Peyer's patch (tissue), 4 donors: ENCODE measurements at places on chromosomes 2 and 18. TPM values are rescaled to one million over a fixed set of nuclear protein-coding genes. Genes with fewer than 3 reads are reported as not detected.

- no peaks in the 10 kb centered on the region for H3K4me1 ChIP-seq
- H3K27ac ChIP-seq: no peak overlapping the region
- DNase-seq: no peak
- H3K27me3 ChIP-seq: no peaks in the 10 kb centered on the region
- no peaks in the 10 kb centered on the region for H3K36me3 ChIP-seq
- no peak overlapping the region for H3K4me3 ChIP-seq
These were observed 32.6 kb downstream of the CNGA3 start for GRCh38 chr2:98378901-98379300.

- H3K4me3 ChIP-seq: no peak overlapping the region
- no peaks in the 10 kb centered on the region for H3K4me1 ChIP-seq
- H3K27ac ChIP-seq: peak overlapping the region; percentile 61
- no peaks in the 10 kb centered on the region for H3K36me3 ChIP-seq
These were observed 20.0 kb upstream of the RNF149 start for GRCh38 chr2:101328474-101329007.

GRCh38 chr2:119741001-119741400 lies 18.7 kb upstream of the PTPN4 start:
- H3K4me3 ChIP-seq: no peak overlapping the region
- no peak for DNase-seq
- no peaks in the 10 kb centered on the region for H3K36me3 ChIP-seq
- no peaks in the 10 kb centered on the region for H3K4me1 ChIP-seq
- H3K27ac ChIP-seq: no peak overlapping the region

DNA sequence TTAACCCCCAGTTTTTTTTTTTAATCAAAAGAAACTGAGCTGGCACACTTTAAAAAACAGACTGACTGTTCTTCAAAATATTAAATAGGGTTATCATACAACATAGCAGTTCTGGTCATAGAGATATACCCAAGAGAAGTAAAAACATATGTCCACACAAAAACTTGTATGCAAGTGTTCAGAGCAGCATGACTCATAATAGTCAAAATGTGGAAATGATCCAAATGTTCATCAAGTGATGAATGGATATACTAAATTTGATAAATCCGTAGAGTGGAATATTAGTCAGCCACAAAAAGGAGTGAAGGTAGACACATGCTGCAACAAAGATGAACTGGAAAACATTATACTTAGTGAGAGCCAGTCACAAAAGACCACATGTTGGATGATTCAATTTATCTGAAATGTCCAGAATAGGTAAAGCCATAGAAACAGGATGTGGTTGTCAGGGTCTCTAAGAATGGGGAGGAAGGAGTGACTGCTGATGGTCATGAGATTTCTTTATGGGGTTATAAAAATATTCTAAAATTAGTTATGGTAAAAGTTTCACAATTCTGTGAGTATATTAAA lies 5.1 kb downstream of the SMIM21 start:
- H3K27me3 ChIP-seq: no peaks in the 10 kb centered on the region
- no peak overlapping the region for H3K4me3 ChIP-seq
- DNase-seq: no peak
- H3K4me1 ChIP-seq: no peaks in the 10 kb centered on the region

- H3K27me3 ChIP-seq: no peaks in the 10 kb centered on the region
- no peak overlapping the region for H3K4me3 ChIP-seq
- no peak for DNase-seq
- no peaks in the 10 kb centered on the region for H3K4me1 ChIP-seq
These were observed 40.2 kb upstream of the ZNF521 start for GRCh38 chr18:25392192-25392591.

DNA sequence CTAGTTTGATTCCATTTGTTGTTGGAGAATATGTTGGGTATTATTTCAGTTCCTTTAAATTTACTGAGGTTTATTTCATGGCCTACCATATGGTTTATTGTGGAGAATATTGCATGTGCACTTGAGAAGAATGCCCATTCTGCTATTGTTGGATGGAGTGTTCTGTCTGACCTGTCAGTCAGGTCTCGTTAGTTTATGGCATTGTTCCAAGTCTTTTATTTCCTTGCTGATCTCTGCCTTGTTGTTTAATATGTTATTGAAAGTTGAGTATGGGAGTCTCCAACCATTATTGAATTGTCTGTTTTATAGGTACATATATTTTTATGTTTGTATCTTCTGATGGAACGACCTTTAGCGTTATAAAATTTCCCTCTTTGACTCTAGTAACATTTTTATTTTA lies 86.3 kb downstream of the PTPN4 start:
- no peaks in the 10 kb centered on the region for H3K36me3 ChIP-seq
- H3K27ac ChIP-seq: no peak overlapping the region
- no peaks in the 10 kb centered on the region for H3K4me1 ChIP-seq
- no peaks in the 10 kb centered on the region for H3K27me3 ChIP-seq
- no peak overlapping the region for H3K4me3 ChIP-seq
- no peak for DNase-seq

DNA sequence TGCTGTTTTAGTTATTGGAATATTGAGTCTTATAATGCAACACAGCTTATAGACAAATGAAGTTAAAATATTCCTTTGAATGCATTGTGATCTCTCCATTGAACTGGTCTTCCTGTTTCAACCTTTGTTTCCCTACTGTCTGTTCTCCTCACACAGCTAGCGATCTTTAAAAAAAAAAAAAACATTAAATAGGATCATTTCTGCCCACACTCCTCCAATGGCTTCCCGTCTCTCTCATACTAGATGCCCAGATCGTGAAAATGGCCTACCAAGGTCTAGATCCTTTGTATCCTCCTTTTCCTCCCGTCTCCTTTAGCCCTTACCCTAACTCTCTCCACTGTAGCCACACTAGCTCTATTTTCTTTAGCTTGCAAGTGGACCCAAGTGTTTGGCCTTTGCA lies 2.4 kb downstream of the FAM171B start:
- peaks cover 7% of the 10 kb centered on the region for H3K4me1 ChIP-seq
- H3K4me3 ChIP-seq: no peak overlapping the region
- H3K36me3 ChIP-seq: no peaks in the 10 kb centered on the region
- H3K27me3 ChIP-seq: no peaks in the 10 kb centered on the region
- no peak for DNase-seq

- no peaks in the 10 kb centered on the region for H3K27me3 ChIP-seq
- H3K4me3 ChIP-seq: no peak overlapping the region
- H3K27ac ChIP-seq: no peak overlapping the region
- no peak for DNase-seq
- no peaks in the 10 kb centered on the region for H3K4me1 ChIP-seq
- no peaks in the 10 kb centered on the region for H3K36me3 ChIP-seq
These were observed 106.8 kb downstream of the PARD3B start for GRCh38 chr2:204652063-204652462.

- no peak overlapping the region for H3K4me3 ChIP-seq
- H3K27ac ChIP-seq: no peak overlapping the region
- H3K27me3 ChIP-seq: no peaks in the 10 kb centered on the region
- H3K4me1 ChIP-seq: no peaks in the 10 kb centered on the region
- no peaks in the 10 kb centered on the region for H3K36me3 ChIP-seq
These were observed 43.7 kb downstream of the TANC1 start for GRCh38 chr2:159012142-159012541.

DNA sequence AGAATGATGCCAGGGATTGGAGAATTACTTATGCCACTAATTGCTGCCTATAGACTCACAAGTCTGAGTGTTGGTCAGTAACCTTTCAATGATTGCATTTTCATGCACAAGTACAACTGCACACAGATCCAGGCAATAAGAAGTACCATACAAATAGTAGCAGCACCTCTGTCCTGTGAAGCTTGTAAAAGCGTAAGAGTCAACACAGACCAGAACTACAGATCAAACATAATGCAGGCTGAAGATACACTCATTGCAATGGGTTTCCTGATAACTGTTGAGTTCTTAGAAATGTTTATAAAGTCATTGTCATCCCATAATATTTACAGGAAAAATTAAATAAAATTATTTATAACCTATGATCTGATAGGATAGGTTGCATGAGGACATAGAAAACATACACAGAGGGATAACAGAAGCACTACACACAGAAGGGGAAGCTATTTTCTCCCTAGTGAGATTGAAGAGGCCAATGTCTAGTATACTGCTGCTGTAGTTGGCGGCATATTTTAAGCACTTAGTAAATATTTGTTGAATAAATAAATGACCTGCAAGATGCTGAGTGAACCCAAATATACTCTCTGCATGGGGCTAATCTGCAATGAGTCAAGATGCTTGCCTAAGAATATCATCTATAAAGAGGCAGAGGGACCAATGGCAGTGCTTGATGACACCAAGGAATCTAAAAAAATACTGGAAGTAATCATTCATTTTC lies 5.7 kb upstream of the PIK3C3 start:
- no peaks in the 10 kb centered on the region for H3K27me3 ChIP-seq
- H3K4me1 ChIP-seq: no peaks in the 10 kb centered on the region
- H3K27ac ChIP-seq: no peak overlapping the region
- no peak for DNase-seq
- H3K36me3 ChIP-seq: no peaks in the 10 kb centered on the region

- peak overlapping the region; percentile 82 for H3K27ac ChIP-seq
- H3K36me3 ChIP-seq: no peaks in the 10 kb centered on the region
- peak; percentile 60 for DNase-seq
- no peaks in the 10 kb centered on the region for H3K4me1 ChIP-seq
- H3K4me3 ChIP-seq: no peak overlapping the region
- no peaks in the 10 kb centered on the region for H3K27me3 ChIP-seq
These were observed 37.3 kb downstream of the ST3GAL5 start for GRCh38 chr2:85851253-85852151.

DNA sequence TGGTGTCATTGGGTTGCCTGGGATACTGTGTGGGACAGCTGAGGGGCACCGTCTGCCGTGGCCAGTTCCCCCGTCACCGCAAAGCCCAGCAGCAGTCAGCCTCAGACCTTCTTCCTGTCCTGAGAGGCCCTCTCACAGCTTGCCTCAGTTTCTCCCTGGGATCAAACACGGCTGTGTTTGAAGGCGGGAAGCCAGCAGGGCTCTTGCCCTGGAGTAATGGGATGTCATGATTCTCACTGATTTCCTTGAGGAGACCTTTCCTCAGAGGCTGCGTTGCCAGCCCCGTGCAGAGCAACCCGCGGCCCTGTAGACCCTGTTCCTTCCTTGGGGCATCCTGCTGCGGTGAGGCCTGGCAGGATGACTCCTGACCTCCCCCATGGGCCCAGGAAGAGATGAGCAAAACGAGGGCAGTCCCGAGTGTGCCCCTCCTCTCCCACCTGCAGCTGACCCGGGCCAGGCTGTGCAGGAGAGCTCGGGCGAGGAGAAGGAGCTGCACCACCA lies 13.9 kb upstream of the NFATC1 start:
- H3K27me3 ChIP-seq: no peaks in the 10 kb centered on the region
- no peak overlapping the region for H3K4me3 ChIP-seq
- no peak overlapping the region for H3K27ac ChIP-seq

DNA sequence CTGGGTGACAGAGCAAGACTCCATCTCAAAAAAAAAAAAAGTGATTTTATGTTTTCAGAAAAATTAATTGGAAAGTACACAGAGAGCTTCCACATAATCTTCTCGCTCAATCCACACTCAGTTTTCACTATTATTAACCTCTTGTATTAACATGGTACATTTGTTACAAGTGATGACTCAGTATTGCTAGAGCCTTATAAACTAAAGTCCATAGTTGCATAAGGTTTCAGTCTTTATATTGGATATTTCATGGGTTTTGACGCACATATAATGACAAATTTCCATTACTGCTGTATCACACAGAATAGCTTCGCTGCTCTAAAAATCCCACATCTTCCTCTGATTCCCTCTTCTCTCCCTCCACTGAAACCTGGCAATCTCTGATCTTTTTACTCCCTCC lies 603.5 kb downstream of the XIRP2 start:
- no peak for DNase-seq
- H3K4me3 ChIP-seq: no peak overlapping the region
- H3K27ac ChIP-seq: no peak overlapping the region
- H3K27me3 ChIP-seq: no peaks in the 10 kb centered on the region
- no peaks in the 10 kb centered on the region for H3K4me1 ChIP-seq

- H3K27ac ChIP-seq: no peak overlapping the region
- H3K36me3 ChIP-seq: no peaks in the 10 kb centered on the region
- no peak overlapping the region for H3K4me3 ChIP-seq
- H3K4me1 ChIP-seq: no peaks in the 10 kb centered on the region
- DNase-seq: no peak
- no peaks in the 10 kb centered on the region for H3K27me3 ChIP-seq
These were observed 455.1 kb upstream of the DDX18 start for GRCh38 chr2:117359266-117359914.

DNA sequence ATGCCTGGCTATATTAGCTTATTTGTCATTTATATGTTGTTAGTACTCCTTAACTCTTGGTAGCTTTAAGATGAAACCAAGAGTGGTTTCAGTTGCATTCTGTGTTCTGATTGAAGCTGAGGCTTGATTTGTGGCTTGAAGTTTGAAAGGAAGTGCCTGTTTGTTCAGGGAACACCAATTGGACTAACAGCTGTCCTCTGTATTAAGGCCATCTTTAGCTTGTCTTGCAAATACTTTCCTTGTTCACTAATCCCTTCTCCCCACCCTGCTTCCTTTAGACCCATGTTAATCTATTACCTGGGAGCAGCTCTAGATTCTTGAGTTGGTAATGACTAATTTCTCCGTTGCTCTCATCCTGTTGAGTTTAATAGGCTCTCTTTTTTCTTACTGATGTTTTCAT lies 13.4 kb downstream of the ITGA6 start:
- H3K36me3 ChIP-seq: no peaks in the 10 kb centered on the region
- peak overlapping the region; percentile 75 for H3K27ac ChIP-seq
- no peak overlapping the region for H3K4me3 ChIP-seq
- peaks cover 7% of the 10 kb centered on the region for H3K4me1 ChIP-seq

- no peak overlapping the region for H3K4me3 ChIP-seq
- H3K27ac ChIP-seq: no peak overlapping the region
- no peaks in the 10 kb centered on the region for H3K27me3 ChIP-seq
- no peak for DNase-seq
- no peaks in the 10 kb centered on the region for H3K4me1 ChIP-seq
- H3K36me3 ChIP-seq: no peaks in the 10 kb centered on the region
These were observed 397.6 kb upstream of the HS6ST1 start for GRCh38 chr2:128716299-128716721.

GRCh38 chr18:3451989-3452749 lies 2.2 kb downstream of the TGIF1 start:
- H3K4me3 ChIP-seq: peak overlapping the region; percentile 76
- H3K4me1 ChIP-seq: no peaks in the 10 kb centered on the region
- DNase-seq: peak; percentile 78
- no peaks in the 10 kb centered on the region for H3K36me3 ChIP-seq
- no peaks in the 10 kb centered on the region for H3K27me3 ChIP-seq

- DNase-seq: no peak
- H3K36me3 ChIP-seq: no peaks in the 10 kb centered on the region
- no peak overlapping the region for H3K4me3 ChIP-seq
- no peaks in the 10 kb centered on the region for H3K4me1 ChIP-seq
- H3K27me3 ChIP-seq: no peaks in the 10 kb centered on the region
- H3K27ac ChIP-seq: peak overlapping the region; percentile 66
These were observed 26.2 kb downstream of the ATAD2B start for GRCh38 chr2:23900541-23901322.

- no peak overlapping the region for H3K27ac ChIP-seq
- no peaks in the 10 kb centered on the region for H3K27me3 ChIP-seq
- DNase-seq: no peak
- no peak overlapping the region for H3K4me3 ChIP-seq
These were observed 125.1 kb upstream of the SH3BP4 start for GRCh38 chr2:234826681-234827080.

GRCh38 chr2:27638709-27639108 lies 9.9 kb downstream of the GPN1 start:
- DNase-seq: no peak
- H3K36me3 ChIP-seq: peaks cover 91% of the 10 kb centered on the region
- H3K4me1 ChIP-seq: no peaks in the 10 kb centered on the region
- H3K27ac ChIP-seq: no peak overlapping the region
- H3K27me3 ChIP-seq: no peaks in the 10 kb centered on the region

Gene CDH2
- 1.3 TPM for total RNA-seq

Gene MYCN
- 5.0 TPM for total RNA-seq

Gene UGT1A8
- total RNA-seq: 19.6 TPM

Gene ZNF804A
- total RNA-seq: 0.95 TPM

Gene TPGS2
- 32.1 TPM for total RNA-seq

Gene CFC1
- total RNA-seq: not detected

Gene TTC27
- 12.4 TPM for total RNA-seq

Gene MPP4
- total RNA-seq: not detected

Gene ZNF397
- 32.0 TPM for total RNA-seq

Gene MAPK4
- not detected for total RNA-seq

Gene STPG4
- not detected for total RNA-seq
